ENCODE measurements at places on chromosomes 5 and 9.
A peak's percentile ranks its signal among the peaks of the same experiment; 100 is the strongest.

- DNase-seq: no peak
Observed at GRCh38 chr5:31717561-31717960, 78.6 kb downstream of the PDZD2 start.

- no peak for DNase-seq
Observed at GRCh38 chr9:6215562-6215961, at the start of gene IL33. Gene IL33 (plus strand): TSS chr9:6215807. CDS start chr9:6241695, 25,888 bp downstream.

- no peak for DNase-seq
Observed at GRCh38 chr5:82882316-82882715, 194.9 kb downstream of the TMEM167A start.

- DNase-seq: no peak
Observed at GRCh38 chr9:1429297-1429696, 379.1 kb downstream of the DMRT2 start.

DNA sequence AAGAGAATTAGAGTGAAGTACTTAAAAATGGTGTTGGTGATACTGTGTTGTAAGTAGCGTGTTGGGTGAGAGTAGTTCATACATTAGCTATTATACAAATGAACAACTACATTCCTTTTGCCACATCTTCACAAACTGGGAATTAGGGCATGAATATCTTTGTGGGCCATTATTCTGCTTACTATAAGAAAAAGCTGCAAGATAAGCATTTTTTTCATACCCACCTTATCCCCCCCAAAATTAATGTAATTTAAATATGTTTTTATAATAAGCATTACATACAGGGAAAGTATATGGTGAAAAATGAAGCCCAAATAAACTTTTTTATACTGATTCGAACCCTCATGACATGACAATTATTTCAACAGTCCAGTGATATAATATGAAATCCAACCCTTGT lies 69.5 kb downstream of the FAM81B start:
- no peak for DNase-seq

GRCh38 chr9:90188656-90189055 lies 454.0 kb downstream of the DIRAS2 start:
- DNase-seq: no peak

GRCh38 chr5:168683247-168683926 lies 104.2 kb upstream of the PANK3 start:
- DNase-seq: no peak

GRCh38 chr5:143059976-143060765 lies 290.0 kb downstream of the ARHGAP26 start:
- no peak for DNase-seq

DNA sequence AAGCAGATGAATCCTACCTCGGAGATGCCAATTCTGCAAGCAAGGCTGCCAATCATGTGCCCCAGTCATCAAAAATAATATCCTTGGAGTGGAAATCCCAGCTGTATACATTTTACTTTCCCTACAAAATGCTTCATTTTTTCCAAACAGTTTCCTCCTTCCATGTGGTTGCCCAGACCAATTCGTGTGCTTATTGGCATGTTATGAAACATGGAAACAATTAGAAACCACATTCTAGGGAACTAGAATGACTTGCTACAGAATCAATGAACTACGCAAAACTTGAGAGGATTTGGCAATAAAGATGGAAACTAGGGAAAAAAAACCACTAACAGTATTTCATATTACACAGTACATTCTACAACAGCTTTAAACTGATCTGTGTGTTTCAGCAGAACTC lies 584.5 kb upstream of the DMAC1 start:
- DNase-seq: no peak

DNA sequence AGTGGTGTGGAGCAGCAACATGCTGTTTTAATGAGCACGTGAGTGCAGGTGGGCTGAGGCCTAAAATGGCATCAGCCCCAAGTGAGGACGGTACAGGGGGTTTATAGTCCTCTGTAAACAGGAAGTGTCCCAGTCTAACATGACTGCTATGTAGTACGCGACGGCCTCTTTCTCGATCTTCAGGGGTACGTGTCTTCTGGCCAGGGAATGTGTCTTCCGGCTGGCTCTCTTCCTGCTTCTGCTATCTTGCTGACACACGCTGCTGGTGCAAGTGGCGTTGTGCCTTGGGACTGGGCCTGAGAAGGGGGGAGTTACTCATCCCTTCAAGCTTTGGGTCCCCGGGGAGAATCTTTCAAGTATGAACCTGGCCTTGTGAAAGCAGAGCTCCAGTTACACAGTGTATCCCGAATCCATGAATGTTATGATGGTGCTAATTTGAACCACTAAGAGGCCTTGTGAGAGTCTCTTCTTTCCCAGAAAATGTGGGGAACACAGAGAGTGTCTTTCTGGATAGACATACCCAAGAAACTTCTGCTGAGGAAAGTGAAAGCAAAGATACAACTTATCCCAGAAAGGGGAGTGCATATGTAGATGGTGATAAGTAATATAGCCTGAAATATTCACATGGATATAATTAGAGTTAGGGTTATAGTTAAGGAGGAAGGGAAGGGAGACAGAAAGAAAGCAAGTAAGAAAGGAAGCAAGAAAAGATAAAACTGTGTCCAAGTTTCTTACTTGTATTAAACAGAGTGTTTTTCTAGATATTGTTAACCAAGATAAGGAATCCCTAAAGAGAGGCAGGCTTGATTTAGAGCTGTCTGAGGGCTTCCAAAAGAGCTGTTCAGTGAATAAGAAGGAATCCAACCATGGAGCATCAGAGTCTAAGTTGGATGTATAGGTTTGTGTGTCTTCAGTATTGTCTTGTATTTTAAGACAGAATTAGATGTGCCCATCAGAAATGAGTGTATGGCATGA lies 35.5 kb upstream of the ANXA2R start:
- DNase-seq: no peak

DNA sequence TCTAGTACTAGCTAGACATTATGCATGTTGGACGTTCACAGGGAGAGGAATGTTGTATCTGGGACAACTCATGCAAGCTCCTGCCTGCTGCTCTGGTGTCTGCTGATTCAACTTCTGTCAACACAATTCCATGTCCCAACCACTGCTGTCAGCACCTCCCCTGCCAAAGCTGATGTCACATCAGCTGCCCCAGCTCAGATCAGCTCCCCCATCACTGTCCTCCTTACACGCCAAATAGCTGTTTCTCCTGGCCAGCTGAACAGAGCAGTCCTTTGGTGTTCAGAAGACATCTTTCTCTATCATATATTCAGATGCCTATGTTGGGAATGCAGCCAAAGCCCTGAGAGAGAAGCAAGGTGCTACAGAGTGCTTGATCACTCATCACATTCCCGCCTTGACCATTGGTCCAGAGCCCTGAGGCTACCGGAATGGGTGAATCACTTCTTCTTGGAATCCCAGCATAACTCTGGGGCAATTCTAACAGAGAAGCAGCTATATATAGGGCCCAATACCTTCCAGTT lies 223.3 kb downstream of the SEC61B start:
- no peak for DNase-seq

DNA sequence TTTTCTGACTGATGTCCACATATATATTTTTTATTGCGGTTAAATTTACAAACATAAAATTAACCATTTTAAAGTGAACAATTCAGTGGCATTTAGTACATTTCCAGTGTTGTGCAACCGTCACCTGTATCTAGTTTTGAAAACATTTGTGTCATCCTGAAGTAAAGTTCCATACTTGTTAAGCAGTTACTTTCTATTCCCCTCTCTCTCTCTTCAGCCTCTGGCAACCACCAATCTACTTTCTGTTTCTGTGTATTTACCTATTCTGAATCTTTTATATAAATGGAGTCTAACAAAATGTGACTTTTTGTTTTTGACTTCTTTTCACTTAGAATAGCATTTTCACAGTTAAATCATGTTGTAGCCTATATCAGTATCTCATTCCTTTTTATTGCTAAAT lies 480.1 kb upstream of the SMARCA2 start:
- DNase-seq: no peak

- DNase-seq: no peak
Observed at GRCh38 chr9:87263291-87263690, 234.4 kb upstream of the DAPK1 start.

DNA sequence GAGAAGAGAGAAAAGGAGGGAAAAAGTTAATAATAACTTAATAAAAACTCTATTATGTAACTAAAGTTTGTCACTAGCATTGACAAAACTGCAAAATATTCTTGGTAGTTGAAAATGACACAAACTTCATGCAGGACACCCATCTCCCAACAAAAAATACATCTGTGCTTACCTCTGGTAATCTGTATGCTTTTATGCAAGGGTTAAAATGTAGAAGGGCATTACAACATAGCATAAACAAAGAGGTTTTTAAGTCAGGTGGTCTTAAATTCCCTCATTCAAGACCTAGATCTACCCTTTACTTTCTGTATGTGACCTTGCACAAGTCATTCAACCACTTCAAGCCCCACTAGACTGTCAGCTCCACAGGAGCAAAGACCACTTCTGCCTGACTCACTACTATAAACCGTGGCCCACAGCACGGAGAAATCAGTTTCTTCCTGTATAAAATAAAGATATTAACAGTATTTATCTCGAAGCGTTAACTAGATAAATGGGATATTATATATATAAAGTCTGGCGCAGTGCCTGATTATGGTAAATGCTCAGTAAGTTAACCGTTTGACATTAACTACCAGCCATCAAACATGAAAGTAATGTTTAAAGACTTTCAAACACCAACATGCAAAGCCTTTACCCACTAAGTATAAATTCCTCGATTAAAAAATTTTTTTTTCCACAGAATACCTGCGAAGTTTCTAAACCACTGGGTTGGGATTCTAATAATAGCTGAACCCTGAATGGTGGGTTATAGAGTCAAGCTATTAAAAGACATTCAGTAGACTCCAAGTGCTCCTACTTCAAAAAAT lies 2.0 kb downstream of the FBXL17 start:
- DNase-seq: no peak

- no peak for DNase-seq
Observed at GRCh38 chr5:65329266-65329665, 152.5 kb downstream of the ADAMTS6 start.

GRCh38 chr9:90724112-90724511 lies 77.5 kb upstream of the SYK start:
- DNase-seq: no peak

GRCh38 chr5:6583049-6583880 lies 49.6 kb downstream of the NSUN2 start:
- DNase-seq: peak; percentile 45

DNA sequence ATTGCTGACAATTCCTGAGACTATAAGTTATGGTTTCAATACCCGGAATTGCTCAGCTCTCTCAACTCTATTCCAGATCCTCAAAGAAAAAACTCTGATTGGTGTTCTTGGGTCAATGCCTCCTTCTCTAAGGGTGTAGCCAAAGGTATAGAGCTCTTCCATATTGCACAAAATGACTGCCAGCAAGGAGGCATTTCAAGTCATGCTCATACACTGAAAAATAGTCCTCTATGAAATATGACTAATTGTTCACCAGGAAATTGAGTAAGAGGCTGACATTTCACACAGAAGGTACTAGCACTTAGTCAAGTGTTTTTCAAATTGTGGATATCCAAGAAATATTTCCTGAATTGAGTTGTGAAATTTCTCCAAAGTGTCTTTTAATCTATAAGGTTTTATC lies 111.1 kb upstream of the KLF9 start:
- DNase-seq: no peak

DNA sequence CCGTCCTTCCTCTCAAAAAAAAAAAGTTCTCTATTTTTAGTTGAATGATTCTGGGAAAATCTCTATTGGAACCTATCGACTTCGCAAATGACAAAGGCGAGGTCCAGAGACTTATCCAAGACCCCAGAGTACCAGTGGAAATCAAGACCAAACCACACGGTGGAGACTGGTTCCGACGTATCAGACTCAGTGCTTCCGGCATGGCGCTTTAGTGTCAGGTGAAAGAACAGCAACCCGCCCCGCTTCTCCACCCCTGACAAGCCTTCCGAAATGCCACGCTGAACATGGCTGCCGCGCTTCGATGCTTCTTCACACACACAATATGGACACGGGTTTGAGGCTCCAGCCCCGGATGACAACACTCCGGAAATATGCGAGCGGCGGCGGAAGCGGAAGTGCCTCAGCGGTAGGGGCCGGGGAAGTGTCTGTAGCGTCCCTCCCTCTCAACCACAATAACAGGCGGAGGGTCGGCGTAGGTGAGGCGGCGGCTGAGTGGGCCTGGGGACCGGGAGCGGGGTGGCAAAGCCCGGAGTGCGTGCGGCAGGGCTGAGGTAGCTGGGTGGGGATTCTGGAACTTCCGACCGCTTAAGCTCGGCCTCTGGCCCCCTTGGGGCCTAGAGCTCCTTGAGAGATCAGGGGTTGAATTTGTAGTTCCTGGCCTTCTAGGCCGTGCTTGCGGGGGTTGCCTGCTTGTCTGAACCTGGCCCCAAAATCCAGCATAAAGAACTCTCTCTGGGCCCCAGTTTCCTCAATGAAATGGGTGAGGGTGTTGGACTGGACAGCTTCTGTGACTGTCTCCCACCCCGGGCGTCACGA lies at the start of gene FBXO38:
Gene FBXO38, plus strand, starts transcription at position 395 of the 816 bp plus-strand sequence. CDS start 10,819 bp downstream, outside the sequence.
- peak; percentile 87 for DNase-seq

- DNase-seq: no peak
Observed at GRCh38 chr5:100777680-100778300, 125.3 kb downstream of the ST8SIA4 start.

DNA sequence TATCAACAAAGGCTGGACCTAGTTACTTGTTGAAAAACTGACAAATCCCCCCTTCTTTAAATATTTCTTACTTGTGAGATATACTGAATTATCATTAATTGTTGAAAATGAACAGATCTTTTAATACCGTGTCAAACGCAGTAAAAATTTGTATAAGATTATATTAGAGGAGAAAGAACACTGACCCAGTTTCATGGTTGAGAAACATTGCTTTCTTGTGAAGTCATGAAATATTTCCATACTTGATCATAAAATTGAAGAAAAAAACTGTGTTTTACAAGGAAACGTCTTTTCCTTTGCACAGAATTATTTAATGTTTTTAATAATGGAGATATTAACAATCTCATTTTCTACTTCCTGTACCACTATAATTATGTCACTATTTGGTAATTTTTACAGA lies 45.8 kb downstream of the MOCS2 start:
- no peak for DNase-seq

DNA sequence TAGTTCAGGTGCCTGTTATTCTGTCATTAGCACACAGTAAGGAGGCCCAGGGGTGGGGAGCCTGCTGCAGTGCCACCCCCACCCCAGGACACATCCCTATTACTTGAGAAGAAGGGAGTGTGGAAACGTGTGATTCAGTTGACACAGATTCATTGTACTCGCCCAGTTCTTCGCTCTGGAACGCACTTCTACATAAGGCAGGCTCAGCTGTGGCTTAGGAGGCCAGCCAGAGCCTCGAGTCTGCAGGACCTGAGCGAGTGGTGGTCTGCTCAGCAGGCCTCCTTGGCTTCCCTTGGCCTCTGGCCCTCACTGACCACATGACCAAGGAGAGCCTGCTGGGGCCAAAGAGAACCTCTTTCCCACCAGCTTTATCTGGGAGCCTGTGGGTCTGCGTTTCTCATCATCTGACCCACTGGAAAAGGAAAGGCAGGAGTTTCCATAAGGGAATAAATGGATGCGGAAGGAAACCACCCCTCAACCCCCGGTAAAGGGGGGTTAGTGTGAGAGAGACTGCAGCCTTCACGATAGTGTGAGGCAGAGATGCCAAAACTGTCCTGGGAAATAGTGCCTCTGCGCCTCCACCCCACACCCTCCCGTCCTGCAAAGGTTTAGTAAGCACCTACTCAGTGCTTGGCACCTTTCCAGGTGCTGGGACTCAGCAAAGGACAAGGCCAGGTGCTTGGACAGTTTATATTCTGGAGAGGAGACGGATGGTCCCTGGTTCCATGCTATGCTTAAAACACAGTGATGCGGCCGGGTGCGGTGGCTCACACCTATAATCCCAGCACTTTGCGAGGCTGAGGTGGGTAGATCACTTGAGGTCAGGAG lies 73.7 kb downstream of the PPARGC1B start:
- no peak for DNase-seq

All from progenitor cell of endocrine pancreas (in vitro differentiated cells).